Esophagus squamous epithelium (tissue), 5 donors: ENCODE measurements at places on chromosomes 3 and 15.

DNA sequence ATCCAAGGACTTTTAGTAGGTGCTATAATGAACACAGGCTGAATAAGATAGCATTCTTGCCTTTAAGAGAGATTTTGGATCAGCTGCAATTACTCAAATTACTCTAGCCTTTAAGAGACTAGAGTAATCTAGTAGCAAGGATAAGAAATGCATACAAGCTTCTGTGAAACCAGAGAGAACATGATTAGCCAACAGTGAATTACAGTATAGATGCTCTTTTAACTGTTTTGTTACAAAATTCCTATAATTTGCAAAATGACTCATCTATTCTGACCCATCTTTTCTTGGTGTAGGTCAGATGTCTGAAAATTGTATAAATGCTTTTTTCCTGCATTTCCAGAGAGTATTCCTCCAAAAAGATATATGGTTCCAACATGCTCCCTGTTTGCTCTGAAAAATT is 66.9 kb downstream of the CEP63 start:
- peaks cover 73% of the 10 kb centered on the region for H3K36me3 ChIP-seq
- H3K4me3 ChIP-seq = no peak overlapping the region
- no peak for DNase-seq
- no peaks in the 10 kb centered on the region for H3K27me3 ChIP-seq

GRCh38 chr15:28082891-28083684 is 16.0 kb downstream of the OCA2 start:
- peaks cover 5% of the 10 kb centered on the region for H3K4me1 ChIP-seq
- H3K27ac ChIP-seq = no peak overlapping the region
- no peak overlapping the region for H3K4me3 ChIP-seq
- no peaks in the 10 kb centered on the region for H3K36me3 ChIP-seq
- H3K27me3 ChIP-seq = no peaks in the 10 kb centered on the region

GRCh38 chr15:33159726-33160453 is 34.6 kb downstream of the FMN1 start:
- no peak for DNase-seq
- peaks cover 9% of the 10 kb centered on the region for H3K4me1 ChIP-seq
- no peak overlapping the region for H3K27ac ChIP-seq
- H3K27me3 ChIP-seq = no peaks in the 10 kb centered on the region
- H3K36me3 ChIP-seq = no peaks in the 10 kb centered on the region

DNA sequence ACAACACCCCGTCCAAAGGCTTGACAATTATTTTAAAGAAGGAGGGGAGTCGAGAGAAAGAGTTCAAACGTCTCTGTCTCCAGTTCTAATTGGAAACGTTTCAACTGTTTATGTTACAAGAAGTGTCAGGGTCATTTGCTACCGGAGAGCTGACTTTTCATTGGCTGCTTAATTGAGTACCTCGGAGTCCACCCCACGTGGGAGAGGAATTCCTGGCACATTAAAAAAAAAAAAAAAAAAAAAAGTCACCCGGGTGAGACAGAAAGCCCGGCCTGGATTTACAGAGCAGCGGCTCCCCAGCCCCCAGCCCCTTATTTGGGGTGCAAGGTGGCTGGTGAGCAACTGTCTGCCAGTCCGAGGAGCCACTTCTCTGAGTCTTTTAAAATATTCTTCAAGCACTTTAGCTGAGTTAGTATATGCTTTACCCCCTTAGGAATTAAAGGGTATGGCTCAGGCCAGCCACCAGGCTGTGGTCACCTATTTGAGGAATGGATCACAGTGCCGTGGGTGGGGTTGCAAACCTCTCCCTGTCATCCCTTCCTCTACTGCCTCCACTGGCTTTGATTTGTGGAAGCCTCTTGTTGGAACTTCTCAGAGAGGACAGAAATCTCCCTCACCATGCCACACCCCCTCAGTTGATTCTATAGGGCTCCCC is 3.9 kb upstream of the TLE3 start:
- no peak overlapping the region for H3K4me3 ChIP-seq
- H3K36me3 ChIP-seq = no peaks in the 10 kb centered on the region
- no peaks in the 10 kb centered on the region for H3K27me3 ChIP-seq
- H3K27ac ChIP-seq = no peak overlapping the region
- no peak for DNase-seq

DNA sequence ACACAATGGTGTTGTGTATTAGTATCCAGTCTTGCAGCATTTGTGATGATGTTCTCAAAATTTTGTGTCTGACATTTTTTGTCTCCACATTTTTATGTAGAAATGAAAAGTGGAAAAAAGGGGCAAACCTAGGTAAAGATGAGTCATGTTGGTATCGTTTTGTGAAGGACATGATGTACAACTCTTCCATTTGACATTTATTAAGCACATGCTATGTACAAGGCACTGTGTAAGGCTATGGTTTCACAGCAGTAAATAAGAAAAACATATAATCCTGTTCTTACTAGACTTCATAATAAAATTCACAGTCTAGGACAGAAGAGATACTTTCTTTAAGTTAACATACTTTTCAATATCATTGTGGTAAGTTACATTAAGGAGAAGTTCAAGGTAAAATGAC is 143.5 kb upstream of the CNTN4 start:
- no peak for DNase-seq
- H3K27ac ChIP-seq = no peak overlapping the region
- no peaks in the 10 kb centered on the region for H3K36me3 ChIP-seq
- H3K4me3 ChIP-seq = no peak overlapping the region
- no peaks in the 10 kb centered on the region for H3K27me3 ChIP-seq
